ENCODE measurements at places on chromosomes 3 and 15.

GRCh38 chr3:72145506-72146380 lies 360.8 kb upstream of the PROK2 start:
- no peak overlapping the region for H3K4me3 ChIP-seq
- H3K27me3 ChIP-seq, result peaks cover 21% of the 10 kb centered on the region
- no peak for DNase-seq
- H3K27ac ChIP-seq, result no peak overlapping the region
- no peaks in the 10 kb centered on the region for H3K36me3 ChIP-seq
- peaks cover 2% of the 10 kb centered on the region for H3K4me1 ChIP-seq

GRCh38 chr3:83048556-83048955 lies 1287.1 kb upstream of the GBE1 start:
- H3K27ac ChIP-seq, result no peak overlapping the region
- no peaks in the 10 kb centered on the region for H3K4me1 ChIP-seq
- H3K36me3 ChIP-seq, result no peaks in the 10 kb centered on the region
- DNase-seq, result no peak

GRCh38 chr15:98963444-98963843 lies 44.1 kb downstream of the PGPEP1L start:
- H3K27me3 ChIP-seq, result no peaks in the 10 kb centered on the region
- peaks cover 44% of the 10 kb centered on the region for H3K36me3 ChIP-seq
- no peak overlapping the region for H3K27ac ChIP-seq
- DNase-seq, result no peak

GRCh38 chr15:98609144-98609852 lies 39.0 kb upstream of the IGF1R start:
- H3K4me1 ChIP-seq, result peaks cover 6% of the 10 kb centered on the region
- DNase-seq, result peak; percentile 53
- no peak overlapping the region for H3K4me3 ChIP-seq
- peaks cover 2% of the 10 kb centered on the region for H3K27me3 ChIP-seq
- no peaks in the 10 kb centered on the region for H3K36me3 ChIP-seq

DNA sequence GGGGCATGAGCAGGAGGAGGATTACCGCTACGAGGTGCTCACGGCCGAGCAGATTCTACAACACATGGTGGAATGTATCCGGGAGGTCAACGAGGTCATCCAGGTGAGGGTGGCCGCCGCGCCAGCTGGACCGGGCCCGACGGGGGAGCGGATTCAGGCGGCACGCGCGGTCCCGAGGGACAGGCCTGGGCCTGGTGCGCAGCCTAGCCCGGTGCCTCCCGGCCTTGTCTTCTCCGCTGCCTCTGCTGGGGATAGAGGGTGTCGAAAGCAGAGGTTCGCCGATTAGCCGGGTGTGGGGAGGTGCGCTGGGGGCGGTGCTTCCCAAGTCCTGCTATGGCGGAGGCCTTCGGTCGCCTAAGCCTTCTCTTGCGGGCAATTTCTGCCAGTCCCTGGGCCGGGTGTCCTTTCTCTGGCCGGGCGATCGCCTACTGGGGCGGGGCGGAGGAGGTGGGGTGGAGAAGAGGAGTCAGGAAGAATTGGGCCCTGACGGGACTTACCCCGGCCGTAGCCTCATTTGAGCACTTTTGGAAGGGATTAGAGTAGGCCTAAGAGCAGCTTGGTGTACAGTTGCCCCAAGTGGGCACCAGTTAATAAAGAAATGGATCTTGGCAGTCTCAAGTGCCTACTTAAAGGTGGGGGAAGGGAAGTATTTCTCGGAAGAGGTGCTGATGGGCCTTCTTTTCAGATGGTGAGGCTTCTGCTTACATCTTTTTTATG lies 940 bp downstream of the ARIH1 start:
- peaks cover 23% of the 10 kb centered on the region for H3K36me3 ChIP-seq
- no peaks in the 10 kb centered on the region for H3K27me3 ChIP-seq
- DNase-seq, result peak; percentile 91
- peaks cover 40% of the 10 kb centered on the region for H3K4me1 ChIP-seq

DNA sequence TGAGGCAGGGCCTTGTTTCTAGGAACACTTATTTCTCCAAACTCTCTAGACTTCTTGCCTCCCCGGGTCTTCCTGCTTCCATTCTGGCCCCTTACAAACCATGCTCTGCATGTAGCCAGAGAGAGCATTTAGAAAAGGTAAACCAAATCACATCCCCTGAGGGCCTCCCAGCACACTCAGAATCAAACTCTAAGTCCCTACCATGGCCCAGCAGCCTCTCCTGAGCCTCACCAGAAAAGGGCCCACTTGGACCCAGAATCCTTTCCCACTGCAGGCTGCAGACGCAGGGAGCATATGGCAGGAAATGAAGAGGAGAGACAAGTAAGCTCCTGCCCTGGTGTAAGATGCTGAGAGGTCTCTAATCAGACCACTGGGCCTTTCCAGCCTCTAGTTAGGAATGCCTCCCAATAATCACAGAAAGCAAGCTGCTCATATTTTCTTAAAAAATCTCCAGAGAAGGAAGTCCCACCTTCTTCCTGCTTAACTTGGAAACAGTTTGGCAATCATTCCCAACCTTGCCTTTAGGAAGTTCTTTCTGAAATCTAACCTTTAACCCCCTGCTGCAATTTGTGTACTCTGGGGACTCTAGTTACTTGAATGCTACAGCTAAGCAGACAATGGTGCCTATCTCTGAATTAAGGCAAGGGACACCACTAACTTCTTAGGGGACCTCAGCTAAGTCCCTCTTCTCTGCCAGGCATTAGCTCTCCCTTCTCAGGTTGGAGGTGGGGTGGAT lies 4.2 kb downstream of the AMOTL2 start:
- no peak for DNase-seq
- H3K4me3 ChIP-seq, result peak overlapping the region; percentile 57
- H3K36me3 ChIP-seq, result peaks cover 47% of the 10 kb centered on the region

GRCh38 chr3:114451561-114452018 lies 157.8 kb downstream of the TIGIT start:
- peaks cover 2% of the 10 kb centered on the region for H3K36me3 ChIP-seq
- no peak for DNase-seq
- no peak overlapping the region for H3K27ac ChIP-seq
- peaks cover 33% of the 10 kb centered on the region for H3K27me3 ChIP-seq

DNA sequence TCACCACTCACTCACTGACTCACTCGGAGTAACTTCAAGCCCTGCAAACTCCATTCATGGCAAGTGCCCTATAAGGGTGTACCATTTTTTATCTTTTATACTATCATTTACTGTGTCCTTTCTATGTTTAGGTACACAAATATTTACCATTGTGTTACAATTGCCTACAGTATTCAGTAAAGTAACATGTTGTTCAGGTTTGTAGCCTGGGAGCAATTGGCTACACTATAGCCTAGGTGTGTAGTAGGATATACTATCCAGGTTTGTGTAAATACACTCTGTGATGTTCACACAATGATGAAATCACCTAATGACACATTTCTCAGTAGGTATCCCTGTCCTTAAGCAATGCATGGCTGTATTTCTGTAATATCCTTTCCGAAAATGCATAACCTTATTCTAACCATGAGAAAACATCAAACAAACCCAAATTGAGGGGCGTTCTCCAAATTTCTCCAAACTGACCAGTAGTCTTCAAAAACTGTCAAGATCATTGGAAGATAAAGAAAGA lies 17.9 kb upstream of the CNOT10 start:
- H3K27me3 ChIP-seq, result peaks cover 20% of the 10 kb centered on the region
- H3K27ac ChIP-seq, result no peak overlapping the region
- H3K4me1 ChIP-seq, result peaks cover 1% of the 10 kb centered on the region
- no peak for DNase-seq
- no peaks in the 10 kb centered on the region for H3K36me3 ChIP-seq
- H3K4me3 ChIP-seq, result no peak overlapping the region

DNA sequence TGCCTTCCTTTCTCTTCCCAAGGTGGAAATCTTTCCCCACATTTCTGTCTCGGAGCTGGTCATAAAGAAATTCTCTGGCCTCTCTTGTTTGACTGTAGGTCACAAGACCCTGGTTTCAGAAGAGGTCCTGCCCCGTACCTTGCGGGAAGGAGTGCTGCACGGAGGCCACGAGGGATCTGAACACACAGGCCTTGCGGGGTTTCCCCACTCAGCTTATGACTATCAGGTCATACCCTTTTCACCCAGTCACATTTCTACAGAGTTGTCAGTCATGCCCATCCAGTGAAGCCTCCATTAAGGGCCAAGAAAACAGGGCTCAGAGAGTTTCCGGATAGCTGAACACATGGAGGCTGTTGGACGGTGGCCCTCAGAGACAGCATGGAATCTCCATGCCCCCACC lies 54.7 kb upstream of the ATP13A3 start:
- no peaks in the 10 kb centered on the region for H3K27me3 ChIP-seq
- no peaks in the 10 kb centered on the region for H3K36me3 ChIP-seq
- no peak overlapping the region for H3K4me3 ChIP-seq
- H3K27ac ChIP-seq, result no peak overlapping the region

GRCh38 chr3:23877329-23877980 lies 39.3 kb downstream of the NKIRAS1 start:
- no peak overlapping the region for H3K4me3 ChIP-seq
- no peak overlapping the region for H3K27ac ChIP-seq
- H3K27me3 ChIP-seq, result no peaks in the 10 kb centered on the region
- peaks cover 32% of the 10 kb centered on the region for H3K4me1 ChIP-seq
- no peak for DNase-seq

- H3K36me3 ChIP-seq, result no peaks in the 10 kb centered on the region
- no peak overlapping the region for H3K27ac ChIP-seq
- no peak for DNase-seq
- H3K27me3 ChIP-seq, result peaks cover 5% of the 10 kb centered on the region
Measured at GRCh38 chr15:96700555-96700954, 370.1 kb downstream of the NR2F2 start.

DNA sequence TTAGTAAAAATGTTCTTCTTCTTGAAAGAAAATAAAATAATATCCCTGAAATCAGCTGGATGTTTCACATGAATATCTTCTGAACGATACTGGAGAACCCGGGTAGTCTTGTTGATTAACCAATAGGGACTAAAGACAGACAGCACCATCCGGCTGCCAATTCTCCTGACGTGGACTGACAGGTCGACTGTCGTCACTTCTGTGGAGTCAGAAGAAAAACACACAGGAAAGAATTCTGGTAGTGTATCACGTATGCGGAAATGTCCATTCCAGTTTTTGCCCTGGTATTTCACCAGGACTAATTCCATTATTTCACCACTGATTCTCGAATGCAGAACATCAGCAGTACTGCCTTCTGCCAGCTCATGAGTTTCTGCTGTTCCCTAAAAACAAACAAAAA lies 144.6 kb downstream of the VPS13C start:
- no peak overlapping the region for H3K27ac ChIP-seq
- peaks cover 32% of the 10 kb centered on the region for H3K36me3 ChIP-seq
- peaks cover 7% of the 10 kb centered on the region for H3K4me1 ChIP-seq
- no peaks in the 10 kb centered on the region for H3K27me3 ChIP-seq

GRCh38 chr3:111547631-111548030 lies 5.6 kb downstream of the CD96 start:
- DNase-seq, result no peak
- no peak overlapping the region for H3K4me3 ChIP-seq
- H3K4me1 ChIP-seq, result no peaks in the 10 kb centered on the region
- H3K36me3 ChIP-seq, result no peaks in the 10 kb centered on the region

- no peak for DNase-seq
- peaks cover 7% of the 10 kb centered on the region for H3K27me3 ChIP-seq
- no peak overlapping the region for H3K27ac ChIP-seq
- no peaks in the 10 kb centered on the region for H3K4me1 ChIP-seq
- no peak overlapping the region for H3K4me3 ChIP-seq
Measured at GRCh38 chr15:26889298-26889898, 22.5 kb downstream of the GABRA5 start.

GRCh38 chr3:9113040-9113439 lies 136.4 kb downstream of the SRGAP3 start:
- H3K27ac ChIP-seq, result no peak overlapping the region
- DNase-seq, result no peak
- H3K27me3 ChIP-seq, result peaks cover 38% of the 10 kb centered on the region
- no peaks in the 10 kb centered on the region for H3K36me3 ChIP-seq
- H3K4me3 ChIP-seq, result no peak overlapping the region

DNA sequence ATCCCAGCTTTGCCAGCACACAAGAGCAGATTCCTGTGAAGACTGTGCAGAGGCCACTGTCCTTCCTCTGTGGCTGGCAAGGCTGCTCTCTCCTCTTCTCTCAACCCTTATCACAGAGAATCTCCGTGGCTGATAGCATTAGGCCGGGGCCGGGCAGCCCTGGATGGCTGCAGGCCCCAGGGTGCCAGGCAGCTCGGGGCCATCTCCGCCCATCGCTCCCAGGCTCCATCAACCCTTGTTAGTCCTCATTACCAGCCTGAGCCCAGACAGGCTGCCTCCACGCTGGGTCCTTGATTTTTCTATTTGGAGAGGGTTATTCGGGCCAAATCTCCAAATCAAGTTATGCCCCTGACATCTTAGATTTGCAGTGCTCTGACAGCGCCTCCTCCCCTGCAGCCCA lies 39.1 kb downstream of the MRPL46 start:
- H3K27ac ChIP-seq, result no peak overlapping the region
- no peaks in the 10 kb centered on the region for H3K4me1 ChIP-seq
- no peaks in the 10 kb centered on the region for H3K36me3 ChIP-seq
- H3K4me3 ChIP-seq, result no peak overlapping the region

GRCh38 chr3:190642016-190642415 lies 128.1 kb downstream of the IL1RAP start:
- no peaks in the 10 kb centered on the region for H3K4me1 ChIP-seq
- peaks cover 17% of the 10 kb centered on the region for H3K36me3 ChIP-seq
- no peaks in the 10 kb centered on the region for H3K27me3 ChIP-seq
- no peak overlapping the region for H3K4me3 ChIP-seq
- no peak overlapping the region for H3K27ac ChIP-seq

DNA sequence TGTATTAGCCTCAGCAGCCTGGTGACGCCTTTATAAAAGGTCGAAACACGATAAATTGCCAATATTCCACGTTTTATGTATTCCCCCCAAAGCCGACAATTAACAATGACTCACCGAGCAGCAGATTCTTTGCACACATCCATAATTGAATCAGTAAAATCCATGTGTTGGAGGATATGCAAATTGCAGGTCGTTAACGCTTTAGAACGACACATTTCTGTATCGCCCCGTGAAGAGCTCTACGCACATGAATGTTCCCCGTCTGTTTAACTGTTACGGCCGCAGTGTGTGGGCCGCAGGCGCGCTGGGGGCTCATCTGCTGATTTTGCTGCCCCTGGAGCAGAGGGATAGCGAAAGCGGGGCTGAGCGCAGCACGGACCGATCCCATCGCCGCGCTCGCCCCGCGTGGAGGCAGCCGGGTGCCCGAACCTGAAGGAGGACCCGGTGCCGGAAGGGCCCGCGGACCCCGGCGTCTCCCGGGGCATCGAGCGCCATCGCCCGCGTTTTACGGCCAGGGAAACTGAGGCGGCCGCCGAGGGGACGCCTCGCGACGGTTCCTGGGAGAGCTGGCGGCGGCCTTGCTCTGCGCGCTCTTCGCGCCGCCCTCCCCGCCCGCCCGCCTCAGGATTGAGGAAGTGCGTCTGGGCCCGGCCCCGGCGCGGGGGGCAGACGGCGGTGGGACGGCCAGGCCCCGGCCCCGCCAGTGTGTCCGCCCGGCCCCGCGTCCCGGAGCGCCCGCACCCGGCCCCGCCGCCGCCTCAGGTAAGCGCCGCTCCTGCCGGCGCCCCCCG lies at the start of gene LRRK1:
LRRK1 (plus strand) TSS at position 668 of the 791 bp plus-strand sequence. CDS start 5,276 bp downstream, outside the sequence.
- H3K27ac ChIP-seq, result peak within 1 kb of the TSS; percentile 29
- no peak for DNase-seq
- peak within 1 kb of the TSS; percentile 79 for H3K4me3 ChIP-seq
- peaks cover 2% of the 10 kb centered on the region for H3K36me3 ChIP-seq

GRCh38 chr3:176855901-176856486 lies 341.3 kb downstream of the TBL1XR1 start:
- peaks cover 33% of the 10 kb centered on the region for H3K27me3 ChIP-seq
- DNase-seq, result no peak
- H3K27ac ChIP-seq, result no peak overlapping the region
- no peak overlapping the region for H3K4me3 ChIP-seq
- peaks cover 3% of the 10 kb centered on the region for H3K4me1 ChIP-seq

- DNase-seq, result no peak
- no peaks in the 10 kb centered on the region for H3K36me3 ChIP-seq
- H3K27me3 ChIP-seq, result no peaks in the 10 kb centered on the region
- no peak overlapping the region for H3K4me3 ChIP-seq
- H3K4me1 ChIP-seq, result peaks cover 45% of the 10 kb centered on the region
- H3K27ac ChIP-seq, result no peak overlapping the region
Measured at GRCh38 chr3:143315766-143316165, 196.2 kb downstream of the CHST2 start.
